ENCODE measurements at places on chromosomes 5 and 9.

DNA sequence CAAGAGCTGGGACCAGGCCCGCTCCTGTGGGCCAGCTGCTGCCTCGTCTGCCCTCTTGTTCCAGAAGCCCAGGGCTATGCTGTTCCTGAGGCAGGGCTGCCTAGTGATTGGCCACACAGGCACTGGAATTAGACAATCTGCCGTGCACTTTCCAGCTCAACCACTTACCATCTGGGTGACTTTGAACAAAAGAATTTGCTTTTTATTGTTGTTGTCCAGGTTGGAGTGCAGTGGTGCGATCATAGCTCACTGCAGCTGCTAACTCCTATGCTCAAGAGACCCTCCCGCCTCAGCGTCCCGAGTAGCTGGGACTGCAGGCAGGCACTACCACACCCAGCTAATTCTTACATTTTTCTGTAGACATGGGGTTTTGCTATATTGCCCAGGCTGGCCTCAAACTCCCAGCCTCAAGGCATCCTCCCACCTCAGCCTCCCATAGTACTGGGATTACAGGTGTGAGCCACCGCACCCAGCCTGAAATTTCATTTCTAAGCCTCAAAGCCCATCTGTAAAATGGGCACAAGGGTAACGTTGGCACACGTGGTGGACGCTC lies 1.2 kb upstream of the NEK6 start:
- DNase-seq = no peak

DNA sequence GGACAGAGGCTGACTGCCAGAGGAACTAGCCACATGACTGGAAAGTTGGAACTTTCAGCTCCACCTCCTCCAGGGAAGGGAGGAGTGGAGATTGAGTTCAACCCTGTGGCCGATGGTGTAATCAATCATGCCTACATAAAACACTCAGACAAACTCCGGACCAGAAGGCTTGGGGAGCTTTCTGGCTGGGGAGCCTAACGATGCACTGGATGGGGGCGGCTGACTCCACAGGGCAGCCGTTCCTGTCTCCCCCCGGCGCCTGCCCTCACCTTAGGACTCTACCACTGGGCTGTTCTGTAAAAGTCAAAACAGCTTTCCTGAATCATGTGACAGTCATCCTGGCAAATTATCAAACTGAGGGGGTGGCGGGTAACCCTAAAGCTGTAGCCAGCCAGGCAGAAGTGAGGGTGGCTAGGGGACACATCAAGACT lies 58.0 kb downstream of the GOLM1 start:
- DNase-seq = no peak

DNA sequence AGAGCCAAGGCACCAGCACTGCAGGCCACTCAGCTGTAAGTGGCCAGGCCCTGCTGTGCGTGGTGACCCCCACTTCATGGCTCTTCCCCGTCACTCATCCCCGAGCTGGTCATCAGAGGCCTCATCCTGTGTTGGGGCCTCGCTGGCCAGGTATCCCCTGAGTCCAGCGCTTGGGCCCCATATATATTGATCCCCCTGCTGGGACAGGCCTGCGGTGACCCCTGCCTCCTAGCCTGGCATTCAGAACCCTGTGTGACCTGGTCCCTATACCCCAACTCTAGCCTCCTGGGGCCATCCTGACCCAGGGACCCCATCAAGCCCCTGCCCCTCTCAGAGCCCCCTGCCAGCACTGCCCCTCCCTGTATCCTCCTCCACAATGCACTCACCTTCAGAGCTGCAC lies 12.7 kb downstream of the GBGT1 start:
- no peak for DNase-seq

DNA sequence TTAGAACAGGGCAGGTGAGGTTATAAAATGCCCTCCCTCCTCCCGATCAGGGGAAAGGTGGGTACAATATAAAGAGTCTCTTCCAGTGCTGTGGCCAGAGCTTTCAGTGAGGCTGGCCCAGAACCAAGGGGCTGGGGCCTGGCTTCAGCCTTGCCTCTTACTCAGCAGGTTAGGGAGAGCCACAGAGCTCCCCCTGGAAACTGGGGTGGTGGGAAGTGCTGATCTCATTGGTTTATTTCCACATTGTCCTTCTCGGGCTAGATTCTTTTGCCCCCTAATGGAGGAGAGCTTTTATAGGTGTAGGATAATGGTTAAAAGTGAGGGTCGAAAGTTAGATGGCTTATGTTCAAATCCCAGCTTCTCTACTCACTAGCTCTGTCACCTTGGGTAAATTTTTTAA lies 186.7 kb upstream of the TBC1D2 start:
- no peak for DNase-seq
